Fibroblast of skin of right quadriceps (primary cell): ENCODE measurements at places on chromosomes 4 and X.
A peak's percentile ranks its signal among the peaks of the same experiment; 100 is the strongest.

DNA sequence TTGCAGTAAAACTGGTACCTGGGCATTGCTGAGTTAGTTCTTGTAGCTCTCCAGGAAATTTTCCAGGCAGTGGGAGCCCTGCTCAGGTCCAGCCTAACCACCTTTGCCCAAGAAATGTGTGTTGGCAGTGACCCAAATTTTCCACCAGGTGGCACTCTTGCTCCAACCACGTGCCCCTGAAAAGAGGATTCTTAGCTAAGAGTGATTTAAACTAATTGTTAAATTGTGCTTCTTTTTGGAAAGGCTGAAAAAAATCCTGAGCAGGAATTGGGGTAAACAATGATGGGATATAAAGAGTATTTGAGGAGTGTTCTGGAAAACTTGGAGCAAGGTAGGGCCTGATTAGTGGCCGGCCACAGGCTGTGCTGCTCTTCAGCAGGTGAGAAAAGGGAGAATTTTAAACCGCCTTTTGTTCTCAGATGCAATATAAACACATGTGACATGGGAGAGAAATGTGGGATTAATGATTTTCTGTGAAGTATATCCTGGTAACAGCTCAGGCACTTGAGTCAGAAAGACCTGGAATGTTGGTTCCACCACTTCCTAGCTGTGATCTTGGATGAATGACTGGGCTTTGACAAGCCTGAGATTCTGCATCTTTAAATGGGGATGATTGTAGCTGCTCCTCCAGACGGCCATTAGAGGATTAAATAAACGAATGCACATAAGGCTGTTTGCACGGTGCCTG lies 219.6 kb downstream of the PTTG2 start:
- DNase-seq: peak; percentile 78

DNA sequence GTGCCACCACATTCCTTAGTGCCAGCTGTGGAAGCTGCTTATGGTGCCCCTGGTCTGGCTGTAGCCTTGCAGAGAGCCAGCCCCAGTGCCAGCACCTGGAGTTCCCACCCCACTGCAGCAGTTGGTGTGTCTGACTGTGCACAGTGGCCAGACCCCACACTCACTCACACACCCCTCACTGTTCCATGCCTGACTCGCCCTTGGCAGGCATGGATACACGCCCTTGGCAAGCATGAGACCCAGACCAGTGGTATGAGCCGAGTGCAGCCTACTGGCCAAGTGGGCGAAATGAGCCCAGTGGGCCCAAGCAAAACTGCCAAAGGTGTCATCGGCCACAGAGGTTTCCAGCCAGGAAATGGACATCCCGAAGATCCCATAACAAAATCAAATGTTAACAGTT lies 27.4 kb downstream of the NAA11 start:
- no peak for DNase-seq

GRCh38 chrX:45344594-45344993 lies 143.9 kb upstream of the DIPK2B start:
- DNase-seq: peak; percentile 98

- DNase-seq: peak; percentile 39
These were observed 44.3 kb upstream of the TBL1X start for GRCh38 chrX:9420275-9421265.

DNA sequence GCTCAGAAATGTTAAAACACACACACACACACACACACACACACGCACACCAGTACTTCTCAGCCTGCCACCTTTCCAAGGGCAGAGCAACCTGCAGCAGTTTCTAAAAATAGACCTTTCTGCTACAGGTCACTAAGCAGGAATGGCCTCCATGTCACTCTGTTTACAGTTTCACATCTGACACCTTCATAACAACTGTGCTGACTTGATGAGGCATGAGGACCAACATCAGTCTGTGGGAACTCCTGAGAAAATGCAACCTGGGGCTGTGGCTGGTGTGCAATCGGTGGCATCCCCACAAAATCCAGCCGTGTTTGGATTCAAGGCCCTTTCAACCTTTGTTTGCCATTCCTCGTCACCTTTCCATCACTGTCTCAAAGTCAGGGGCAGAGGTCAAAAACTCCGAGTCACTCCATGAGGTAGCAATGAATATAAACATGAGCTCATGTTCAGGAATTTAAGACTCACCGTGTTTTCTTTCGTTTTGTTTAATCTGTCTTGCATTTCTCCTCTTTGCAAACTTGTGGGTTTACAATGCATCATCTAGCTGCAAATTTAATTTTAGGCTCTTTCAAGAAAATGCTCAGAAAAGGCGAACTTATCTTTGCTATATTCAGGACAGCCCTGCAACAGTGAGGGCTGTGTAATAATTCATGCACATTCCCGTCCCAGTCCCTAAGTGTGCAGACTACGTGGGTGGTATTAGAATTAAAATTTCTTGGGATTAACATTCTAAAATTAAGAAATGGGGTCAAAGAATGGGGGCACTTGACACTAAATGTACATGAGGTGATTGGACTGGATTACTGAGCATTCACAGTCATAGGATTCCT lies 135.3 kb downstream of the SHROOM3 start:
- peak; percentile 75 for DNase-seq

GRCh38 chr4:167119392-167119791 lies 114.9 kb downstream of the SPOCK3 start:
- no peak for DNase-seq

DNA sequence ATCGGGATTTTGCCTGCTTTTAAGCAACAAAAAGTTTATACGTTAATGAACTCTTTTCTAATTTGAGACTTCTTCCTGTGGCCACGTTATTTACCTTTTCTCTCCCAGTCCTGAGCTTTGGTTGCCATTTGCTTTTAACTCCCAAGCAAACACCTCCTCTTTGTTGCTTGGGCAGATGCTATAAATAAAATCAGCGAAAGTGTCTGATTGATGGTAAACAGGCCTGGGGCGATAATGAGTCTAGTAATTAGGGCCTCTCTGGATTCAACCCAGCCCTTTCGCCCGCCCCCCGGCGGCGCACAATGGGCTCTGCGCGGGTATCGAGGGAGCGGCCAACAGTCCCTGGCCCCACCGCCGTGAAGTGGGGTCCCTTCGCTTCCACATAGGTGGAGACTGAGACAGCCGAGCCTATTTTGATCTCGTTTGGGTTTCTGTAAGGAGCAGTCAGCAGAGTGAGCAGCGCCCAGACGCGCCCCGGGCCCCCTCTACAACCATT lies 790 bp downstream of the CLGN start:
- no peak for DNase-seq

- peak; percentile 97 for DNase-seq
These were observed 3.4 kb downstream of the TFE3 start for GRCh38 chrX:49039598-49040375.

- no peak for DNase-seq
These were observed 89.6 kb downstream of the RTL5 start for GRCh38 chrX:72041871-72042851.

- DNase-seq: no peak
These were observed 8.8 kb downstream of the THAP9 start for GRCh38 chr4:82909326-82909725.

- DNase-seq: peak; percentile 28
These were observed 19.9 kb upstream of the CPLX1 start for GRCh38 chr4:845836-846251.

DNA sequence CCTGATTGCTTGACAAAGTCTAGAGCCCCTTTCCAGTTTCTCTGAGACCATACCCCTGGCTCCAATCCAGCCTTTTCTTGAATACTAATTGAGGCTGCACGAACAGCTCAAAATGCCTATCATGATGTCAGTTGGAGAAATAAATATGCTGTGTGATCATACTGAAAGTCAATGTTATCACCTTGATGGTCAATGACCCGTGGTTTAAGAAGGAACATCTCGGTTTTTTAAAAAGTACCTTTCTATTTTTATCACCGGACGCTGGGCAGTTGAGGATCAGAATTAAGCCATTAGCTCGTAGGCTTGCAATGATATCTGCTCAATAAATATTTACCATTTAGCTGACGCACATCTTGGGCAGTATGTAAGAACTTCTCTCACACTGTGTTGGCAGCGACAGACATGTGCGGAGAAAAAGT lies 852 bp upstream of the WDR44 start:
- no peak for DNase-seq

DNA sequence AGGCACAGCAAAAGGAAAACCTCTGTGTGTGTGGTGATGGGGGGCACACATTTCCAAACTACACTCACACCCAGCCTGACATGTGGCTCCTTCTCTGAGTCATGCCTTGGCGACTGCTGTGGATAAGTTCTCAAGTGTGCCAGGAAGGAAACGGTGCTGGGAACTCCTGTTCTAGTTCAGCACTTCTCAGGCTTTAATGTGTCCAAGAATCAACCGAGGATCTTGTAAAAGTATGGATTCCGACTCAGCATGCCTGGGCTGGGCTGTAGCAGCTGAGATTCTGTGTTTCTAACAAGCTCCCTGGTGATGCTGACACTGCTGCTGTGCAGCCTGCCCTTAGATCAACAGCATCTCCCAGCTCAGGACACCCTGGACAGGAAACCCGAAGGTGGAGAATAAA lies 20.2 kb downstream of the CLNK start:
- DNase-seq: peak; percentile 75

GRCh38 chr4:74682567-74683359 lies 111.6 kb downstream of the BTC start:
- peak; percentile 88 for DNase-seq

DNA sequence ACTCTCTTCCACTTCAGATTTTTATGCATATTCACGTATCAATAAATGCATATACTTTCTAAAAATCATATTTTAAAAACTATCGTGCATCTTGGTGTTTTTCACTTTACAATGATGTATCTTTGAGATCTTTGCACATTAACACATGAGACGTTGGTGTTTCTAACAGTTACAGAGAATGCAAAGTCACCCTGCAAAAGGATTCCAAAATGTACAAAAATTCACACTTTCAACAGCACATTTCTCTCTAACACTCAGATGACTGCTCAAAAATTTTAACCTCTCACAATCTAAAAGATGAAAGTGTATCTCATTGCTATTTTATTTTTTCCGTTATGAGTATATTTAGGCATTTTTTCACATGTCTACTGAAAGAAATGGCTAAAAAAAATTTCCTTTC lies 38.9 kb downstream of the ELOVL6 start:
- DNase-seq: no peak

DNA sequence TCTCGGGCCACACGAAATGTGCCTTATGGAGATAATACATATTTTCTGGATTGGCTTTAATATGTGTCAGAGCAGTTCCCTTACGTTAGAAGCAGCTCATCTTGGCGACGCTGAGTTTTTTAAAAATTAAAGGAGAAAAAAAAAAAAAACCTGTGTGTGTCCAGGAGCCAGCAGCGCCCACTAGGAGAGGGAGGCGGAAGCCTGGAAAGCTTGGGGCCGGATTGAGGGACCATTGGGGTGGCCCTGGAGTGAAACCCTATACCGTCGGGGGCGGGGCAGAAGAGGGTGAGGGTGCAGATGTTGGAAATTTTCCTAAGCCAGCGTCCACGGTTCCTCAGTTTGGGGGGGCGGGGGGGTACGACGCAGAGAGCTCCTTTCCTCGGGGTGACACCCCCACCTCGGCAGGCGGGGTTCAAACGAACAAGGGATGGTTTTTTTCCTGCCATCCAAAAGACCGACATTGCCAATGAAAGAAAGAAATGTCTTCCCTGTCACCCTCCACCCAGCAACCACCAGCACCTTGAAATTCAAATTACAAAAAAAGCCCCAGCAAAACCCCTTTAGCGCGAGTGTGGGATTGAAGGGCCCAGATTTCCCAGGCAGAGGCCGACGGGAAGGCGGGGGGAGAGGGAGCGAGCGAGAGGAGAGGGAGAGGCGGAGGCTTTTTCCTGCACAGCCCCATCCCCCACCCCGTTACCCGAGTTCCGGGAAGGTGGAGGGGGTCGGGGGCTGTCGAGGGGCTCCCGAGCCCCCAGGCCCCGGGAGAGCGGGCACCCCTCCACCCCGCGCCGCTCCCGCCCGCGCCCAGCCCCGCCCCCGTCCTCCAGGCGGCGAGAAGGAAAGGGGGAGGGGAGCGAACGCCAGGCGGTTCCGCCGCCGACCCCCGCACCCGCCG lies 859 bp downstream of the SMARCA1 start:
- DNase-seq: peak; percentile 65

- DNase-seq: no peak
These were observed 105.5 kb downstream of the PACRGL start for GRCh38 chr4:20805716-20806115.

GRCh38 chr4:161008527-161008926 lies 1155.3 kb downstream of the FSTL5 start:
- DNase-seq: no peak
